Activated CD4-positive, alpha-beta T cell treated with anti-CD3 and anti-CD28 coated beads, Interleukin-2, amount 50 U/mL, for 48 hours (primary cell): ENCODE measurements at places on chromosomes 7 and 10.

- DNase-seq = no peak
Measured at GRCh38 chr7:101865031-101865430, 47.6 kb downstream of the CUX1 start.

DNA sequence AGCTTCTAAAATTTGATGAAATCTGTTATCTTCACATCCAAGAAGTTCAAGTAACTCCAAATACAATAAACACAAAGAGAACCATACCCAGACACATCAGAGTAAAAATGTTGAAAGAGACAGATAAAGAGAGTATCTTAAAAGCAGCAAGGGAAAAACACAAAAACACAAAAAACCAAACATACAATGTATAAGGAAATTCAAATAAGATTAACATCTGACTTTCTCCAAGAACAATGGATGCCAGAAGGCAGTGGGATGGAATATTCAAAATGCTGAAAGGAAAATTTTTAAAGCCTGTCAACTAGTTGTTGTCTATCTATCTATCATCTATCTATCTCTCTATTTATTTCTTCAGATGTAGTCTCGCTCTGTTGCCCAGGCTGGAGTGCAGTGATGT is 72.4 kb upstream of the MKLN1 start:
- no peak for DNase-seq

DNA sequence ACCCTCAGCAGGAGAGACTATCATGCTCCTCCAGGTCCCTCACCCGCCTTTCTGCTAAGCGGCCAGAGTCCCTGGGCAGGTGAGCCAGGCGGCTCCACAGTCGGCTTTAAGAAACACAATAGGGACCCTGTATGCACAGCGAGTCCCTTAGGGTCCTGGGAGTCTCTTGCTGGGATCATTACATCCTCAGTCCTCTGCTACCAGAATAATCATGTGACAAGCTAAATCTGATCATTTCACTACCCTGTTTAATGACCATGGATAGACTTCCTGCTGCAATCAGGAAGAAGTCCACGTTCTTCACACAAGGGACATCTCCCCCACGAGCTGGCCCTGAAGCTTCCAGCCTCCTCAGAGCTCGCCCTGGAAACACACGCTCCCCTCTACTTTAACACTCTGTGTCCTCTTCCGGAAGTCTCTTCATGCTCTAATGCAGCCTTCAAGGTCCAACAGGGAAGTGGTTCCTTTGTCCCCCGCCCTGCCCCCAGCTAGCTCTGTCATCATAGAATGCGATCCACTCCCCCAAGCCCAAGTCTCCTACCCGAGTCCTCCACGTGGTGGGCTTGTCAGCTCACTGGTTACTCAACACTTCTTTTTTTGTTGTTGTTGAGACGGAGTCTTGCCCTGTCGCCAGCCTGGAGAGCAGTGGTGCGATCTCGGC is 101.5 kb downstream of the RNF216 start:
- no peak for DNase-seq

GRCh38 chr10:73917566-73918305 is 6.8 kb downstream of the PLAU start:
- DNase-seq = no peak

DNA sequence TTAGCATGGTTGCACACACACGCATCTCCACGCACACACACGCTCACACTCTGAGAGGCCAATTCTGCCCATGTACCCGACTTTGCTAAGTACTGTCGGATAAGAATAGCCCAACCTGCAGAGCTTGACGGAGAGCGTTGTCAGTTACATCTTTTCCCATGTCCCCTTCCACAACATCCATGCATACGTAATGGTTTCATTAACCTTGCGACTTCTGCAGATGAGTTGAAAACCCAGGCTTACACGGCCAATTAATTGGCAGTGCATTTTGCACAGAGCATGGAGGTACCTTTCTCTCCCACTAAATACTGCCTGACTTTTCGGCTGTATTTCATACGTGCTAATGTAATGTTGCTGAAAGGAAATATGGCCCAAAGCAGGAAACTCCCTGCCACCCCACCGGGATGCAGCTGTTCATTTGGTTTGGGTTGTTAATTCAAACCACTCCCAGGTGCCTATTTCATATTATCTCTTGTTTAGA is 291.2 kb upstream of the HABP2 start:
- DNase-seq = no peak

DNA sequence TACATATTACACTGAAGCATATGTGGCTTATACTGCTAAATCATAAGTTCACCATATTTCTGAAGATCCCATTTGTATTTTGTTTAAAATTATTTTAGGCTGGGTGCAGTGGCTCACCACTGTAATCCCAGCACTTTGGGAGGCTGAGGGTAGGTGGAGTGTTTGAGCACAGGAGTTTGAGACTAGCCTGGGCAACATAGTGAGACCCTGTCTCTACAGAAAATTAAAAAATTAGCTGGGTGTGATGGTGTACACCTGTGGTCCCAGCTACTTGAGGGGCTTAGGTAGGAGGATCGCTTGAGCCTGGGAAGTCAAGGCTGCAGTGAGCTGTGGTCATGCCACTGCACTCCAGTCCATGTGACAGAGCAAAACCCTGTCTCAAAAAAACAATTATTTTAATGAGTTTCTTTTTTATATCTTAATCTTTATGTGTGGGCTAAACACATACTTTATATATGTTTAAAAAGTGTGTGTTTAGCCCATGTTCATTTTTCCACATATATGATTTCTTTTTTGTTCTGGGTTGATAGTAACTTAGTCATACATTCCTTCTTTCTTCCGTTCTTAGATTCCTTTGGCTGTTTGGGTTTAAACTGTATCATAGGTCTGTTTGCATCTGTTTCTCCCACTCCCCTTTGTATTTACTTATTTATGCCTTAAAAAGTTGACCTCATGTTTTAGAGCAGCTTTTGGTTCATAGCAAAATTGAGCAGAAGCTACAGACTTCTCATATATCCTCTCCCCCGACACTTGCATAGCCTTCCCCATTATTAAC is 33.5 kb downstream of the RSBN1L start:
- no peak for DNase-seq

DNA sequence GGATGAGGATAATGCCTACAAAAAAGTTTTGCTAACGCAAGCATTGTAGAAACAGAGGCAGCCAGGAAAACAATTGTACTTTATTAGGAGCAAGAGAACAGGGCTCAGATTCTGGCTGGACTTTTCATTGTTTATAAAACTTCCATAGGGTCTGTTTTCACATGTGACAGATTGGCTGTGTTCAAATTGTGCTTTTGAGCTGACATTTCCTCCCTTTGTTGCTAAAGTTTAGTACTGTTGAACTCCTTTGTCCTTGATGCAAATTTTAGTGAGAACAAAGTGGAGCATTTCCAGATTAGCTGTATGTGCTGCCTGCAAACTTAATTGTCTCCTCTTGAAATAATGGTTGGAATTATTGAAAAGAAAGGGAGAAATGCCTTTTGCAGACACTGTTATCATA is 221.0 kb upstream of the FZD1 start:
- no peak for DNase-seq

DNA sequence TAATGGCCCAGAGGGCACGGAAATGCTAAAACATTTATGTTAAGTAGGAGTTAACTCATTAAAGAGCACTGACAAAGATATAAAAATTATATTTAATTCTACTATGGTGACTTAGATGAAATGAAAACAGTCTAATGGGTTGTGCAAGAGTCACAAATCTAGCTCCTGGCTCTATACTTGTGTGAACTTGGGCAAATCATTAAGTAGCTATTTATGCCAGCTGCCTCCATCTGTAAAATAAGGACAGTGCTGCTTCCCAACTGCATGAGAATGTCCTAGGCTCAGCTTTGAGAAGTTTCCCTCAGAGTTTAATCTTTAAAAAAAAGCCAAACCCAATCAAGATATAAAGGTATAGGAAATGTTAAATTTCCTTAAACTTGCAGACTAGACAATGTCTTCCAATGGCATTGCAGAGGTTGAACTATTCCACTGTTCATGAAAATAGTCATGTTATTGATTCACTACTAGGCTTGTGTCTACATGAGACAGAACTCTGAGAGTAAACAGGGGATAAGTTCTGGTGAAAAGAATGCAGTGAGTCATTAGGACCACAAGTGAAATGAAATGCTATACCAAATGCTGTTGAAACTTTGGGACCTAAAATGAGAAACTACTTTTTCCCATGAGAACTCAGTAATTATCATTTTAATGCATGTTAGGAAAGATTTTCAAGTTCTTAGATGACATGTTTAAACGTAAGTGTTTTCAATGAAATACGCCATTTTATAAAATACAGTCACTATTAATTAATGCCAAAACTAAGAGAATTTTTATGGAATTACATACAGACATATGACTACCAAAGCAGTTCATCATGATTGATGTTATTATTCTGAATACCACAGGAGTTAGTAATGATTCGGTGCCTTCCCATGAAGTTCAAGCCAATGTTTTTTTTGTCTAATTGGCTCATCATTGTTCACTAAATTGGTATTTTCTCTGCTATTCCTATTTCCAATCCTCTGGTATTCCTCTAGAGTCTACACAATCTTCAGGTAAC is 84.2 kb downstream of the CDK6 start:
- no peak for DNase-seq

- no peak for DNase-seq
Measured at GRCh38 chr7:132423594-132424200, 152.6 kb downstream of the PLXNA4 start.

- DNase-seq = no peak
Measured at GRCh38 chr10:124042656-124043309, 50.6 kb downstream of the CHST15 start.

DNA sequence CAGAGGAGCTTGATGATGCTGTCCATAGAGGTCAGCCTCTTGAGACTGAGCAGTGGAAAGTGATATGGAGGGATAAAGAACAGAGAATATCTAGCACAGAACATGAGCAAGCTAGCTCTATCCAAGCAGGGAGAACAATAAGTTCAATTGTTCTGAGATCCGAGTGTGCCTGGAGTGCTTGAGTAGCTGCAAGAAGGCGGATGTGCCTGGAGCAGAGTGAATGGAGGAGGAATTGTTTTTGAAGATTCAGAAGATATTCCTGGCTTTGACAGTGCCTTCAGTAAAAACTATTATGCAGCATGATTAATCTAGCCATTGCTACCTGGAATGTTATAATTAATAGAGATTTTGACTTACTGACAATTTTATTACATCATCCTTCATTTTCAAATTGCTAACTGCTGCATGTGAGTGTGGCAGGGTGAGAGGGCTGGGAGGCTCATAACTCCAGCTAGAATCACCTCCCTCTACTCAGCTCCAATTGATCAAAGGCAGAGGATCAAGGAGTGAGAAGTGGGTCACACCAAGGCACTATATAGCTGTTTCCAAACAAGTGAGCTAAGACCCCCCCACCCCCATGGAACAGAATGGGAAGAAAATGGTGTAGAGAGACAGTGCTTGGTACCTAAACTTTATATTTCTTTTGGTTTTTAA is 302.8 kb downstream of the ADRA2A start:
- no peak for DNase-seq

DNA sequence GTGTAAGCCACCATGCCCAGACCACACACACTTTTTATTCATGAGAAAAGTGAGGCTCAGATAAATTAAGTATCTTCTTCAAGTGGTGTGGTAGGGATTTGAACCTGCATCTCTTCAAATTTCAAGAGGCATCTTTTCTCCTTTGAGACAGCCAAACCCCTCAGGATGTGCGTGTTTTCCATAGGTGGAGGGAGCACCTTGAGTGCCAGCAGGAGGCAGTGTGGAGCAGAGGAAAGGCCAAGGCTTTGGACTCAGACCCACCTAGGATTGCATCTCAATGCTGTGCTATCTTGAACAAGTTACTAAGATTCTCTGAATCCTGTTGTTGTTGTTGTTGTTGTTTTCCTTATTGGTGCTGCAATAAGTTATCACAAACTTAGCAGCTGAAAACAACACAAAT is 40.2 kb upstream of the MYL10 start:
- DNase-seq = peak; percentile 21
